OCI-M1 (cell line): ENCODE measurements at places on chromosomes 2 and 18.

DNA sequence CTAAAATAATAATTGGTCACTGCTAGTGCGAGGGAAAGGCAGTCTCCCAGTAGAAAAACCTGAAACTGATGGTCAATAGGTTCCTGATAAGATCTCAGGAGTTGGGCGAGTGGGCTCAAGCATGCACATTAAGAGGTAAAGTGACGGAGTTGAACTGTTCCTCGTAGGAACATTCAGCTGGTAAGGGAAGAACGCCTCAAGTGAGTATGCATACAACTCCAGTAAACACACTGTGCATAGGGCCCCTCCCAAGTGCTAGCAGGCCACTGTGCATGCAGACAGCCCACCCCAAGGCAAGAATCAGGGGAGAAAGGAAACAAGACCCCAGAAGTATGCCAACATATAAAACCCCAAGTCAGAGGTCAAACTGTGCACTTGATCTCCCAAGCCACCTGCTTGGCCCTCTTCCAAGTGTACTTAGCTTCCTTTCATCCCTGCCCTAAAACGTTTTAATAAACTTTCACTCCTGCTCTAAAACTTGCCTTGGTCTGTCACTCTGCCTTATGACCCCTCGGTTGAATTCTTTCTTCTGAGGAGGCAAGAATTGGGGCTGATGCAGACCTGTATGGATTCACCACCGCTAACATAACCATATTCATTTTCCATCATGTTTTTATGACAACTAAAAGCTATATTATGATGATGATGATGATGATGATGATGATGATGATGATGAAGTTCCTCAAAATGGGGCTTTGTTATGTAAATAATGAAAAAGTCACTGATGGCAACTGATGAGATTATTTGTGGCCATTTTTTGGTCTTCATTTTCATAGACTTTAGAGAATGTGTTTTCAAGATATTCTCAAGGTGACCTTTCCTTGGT is 118.0 kb upstream of the RAB27B start:
- DNase-seq: no peak

GRCh38 chr2:211086049-211086448 is 529.6 kb downstream of the CPS1 start:
- no peak for DNase-seq

DNA sequence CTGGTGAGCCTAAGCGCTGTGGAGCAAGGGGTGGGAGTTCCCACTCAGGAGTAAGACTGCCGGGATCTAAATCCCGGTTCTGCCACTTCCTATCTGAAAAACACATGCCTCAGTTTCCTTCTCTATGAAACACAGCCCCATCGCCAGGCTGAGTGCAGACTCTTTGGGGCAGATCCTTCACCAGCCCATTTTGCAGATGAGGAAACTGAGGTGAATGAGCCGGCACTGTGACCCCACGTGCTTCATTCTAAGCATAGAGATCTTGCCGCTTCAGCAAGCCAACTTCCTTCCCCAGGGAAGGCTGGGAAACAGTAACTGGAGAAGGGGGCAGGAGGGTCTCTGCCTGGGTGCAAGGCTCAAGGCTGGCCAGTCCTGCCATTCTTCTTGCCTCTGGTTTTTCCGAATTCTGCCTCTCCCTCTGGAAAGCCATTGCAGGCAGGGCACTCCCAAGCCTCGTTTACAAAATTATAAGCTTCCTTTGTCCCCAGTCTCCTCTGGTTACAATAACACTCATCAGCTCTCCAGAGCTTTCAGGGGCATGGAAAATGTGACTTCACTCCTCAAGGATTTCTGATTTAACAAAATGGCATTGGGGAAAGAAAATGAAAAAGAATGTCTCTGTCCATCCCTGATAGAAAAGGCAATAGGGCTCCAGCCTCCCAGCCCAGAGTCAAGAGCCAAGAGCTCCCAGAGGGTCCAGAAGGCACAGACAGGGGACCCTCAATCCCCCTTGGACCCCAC is 249.2 kb downstream of the TNS1 start:
- DNase-seq: no peak

DNA sequence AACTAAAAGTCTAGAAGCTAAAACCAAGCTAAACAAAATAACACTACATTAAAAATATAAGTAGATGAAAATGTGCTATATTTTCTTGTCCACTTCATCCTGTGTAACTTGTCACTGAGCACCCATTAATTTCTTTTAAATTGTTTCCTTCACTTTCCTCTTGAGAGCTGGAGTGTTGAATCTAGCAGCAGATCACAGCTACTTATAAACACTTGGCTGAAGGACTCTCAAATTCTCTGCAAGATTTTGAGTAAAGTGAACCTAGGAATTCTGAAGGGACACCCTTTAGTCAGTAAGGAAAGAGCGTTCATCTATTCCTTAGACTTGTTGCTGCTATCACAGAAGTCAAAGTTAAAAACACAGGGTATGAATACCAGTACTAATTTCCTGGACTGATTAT is 1163.9 kb downstream of the DPP10 start:
- DNase-seq: no peak

DNA sequence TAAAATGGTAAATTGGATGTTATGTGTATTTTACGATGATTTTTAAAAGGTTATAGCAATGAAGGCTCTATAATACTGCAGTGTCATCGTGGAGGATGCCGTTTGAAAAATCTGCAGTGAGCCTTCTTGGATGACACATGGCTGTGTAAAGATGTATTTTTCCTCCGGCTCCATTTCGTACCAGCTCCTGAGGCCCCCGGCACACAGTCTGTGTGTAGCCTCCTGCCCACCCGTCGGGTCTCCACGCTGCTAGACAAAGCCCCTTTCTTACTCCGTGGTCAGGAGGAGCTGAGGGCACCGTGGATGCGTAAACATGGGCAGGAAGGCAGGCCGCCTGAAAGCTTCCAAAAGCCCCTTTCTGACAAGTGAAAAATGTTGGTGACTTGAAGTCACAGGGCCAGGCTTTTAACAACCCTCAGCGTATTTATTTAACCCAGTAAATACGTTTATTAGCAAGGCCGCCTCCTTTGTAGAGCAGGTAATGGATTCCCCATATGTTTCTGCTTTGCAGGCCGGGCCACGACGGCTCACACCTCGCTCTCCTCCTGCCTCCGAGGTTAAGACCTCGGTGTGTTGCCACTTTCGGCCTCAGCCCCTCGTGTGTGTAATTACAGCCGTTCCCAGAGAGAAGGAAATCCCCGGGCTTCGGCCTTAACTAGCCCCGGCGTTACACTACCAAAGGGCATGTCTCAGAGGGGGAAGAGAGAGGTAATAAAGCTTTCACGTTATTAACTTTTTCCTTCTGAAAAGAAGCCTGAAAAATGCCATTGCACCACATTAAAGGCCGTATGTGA is 72.8 kb downstream of the DDX1 start:
- no peak for DNase-seq

- no peak for DNase-seq
These were observed 96.5 kb downstream of the XIRP2 start for GRCh38 chr2:166984797-166985196.

DNA sequence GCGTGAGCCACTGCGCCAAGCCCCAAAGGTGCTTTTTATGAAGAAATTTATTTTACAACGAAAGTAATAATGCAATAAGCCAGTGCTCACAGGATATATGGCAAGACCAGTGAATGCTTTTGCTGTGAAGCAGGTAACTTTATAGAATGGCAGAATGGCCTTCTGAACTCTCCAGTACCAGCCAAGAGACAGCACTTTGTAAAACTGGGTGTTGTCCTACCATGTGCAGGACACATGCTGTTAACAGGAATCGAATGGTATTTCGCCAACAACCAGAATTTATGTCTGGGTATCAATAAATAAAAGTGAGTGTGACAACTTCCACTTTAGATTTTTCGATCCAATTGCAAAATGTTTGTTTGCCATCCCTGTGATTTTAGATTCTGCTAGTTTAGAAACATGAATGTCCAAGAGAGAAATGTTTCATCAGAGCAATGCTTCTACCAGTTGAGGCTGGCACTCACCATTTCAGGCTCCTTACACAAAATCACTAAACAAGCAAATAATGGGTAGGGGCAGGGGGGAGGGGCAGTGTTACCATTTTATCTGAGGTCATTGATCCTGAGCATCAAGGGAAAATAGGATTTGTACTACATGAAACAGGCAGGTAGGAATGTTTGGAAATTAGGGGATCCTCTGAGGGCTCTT is 95.9 kb downstream of the ATL2 start:
- no peak for DNase-seq

DNA sequence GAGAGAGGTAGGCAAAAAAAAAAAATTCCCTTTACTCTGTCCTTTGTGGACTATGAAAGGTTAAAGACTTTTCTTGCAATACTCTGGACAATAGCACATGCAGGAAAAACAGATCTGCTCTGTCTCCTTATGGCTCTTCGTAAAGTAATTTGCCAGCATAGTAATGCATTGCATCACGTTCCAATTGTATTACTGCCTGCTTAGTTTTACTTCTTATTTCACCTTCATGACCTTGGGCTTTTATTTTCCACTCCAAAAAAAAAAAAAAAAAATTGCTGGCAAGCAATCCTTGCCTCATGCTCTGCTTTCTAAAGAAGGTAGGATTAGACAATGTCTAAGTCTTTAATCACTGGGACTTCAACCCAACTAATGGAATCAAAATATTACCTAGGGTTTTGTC is 1802.7 kb downstream of the SUCLG1 start:
- DNase-seq: no peak

DNA sequence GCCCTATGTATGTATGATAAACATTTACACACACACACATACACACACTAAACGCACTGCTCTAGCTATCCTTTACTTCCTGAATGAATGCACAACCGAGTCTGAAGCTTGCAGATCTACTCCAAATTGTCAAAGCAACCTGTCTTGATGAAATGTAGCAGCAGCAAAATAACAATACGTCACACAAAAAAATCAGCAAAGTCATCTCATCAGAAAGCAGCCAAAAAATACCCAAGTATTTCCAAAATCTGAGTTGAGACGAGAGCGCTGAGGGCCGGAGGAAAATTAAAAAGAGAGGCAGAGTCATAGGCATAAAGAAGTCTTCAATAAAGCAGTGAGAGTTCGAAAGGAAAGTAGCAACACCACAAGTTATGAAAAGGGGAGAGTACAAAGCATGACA is 67.7 kb downstream of the ZNF521 start:
- no peak for DNase-seq

- no peak for DNase-seq
These were observed 272.1 kb upstream of the VWC2L start for GRCh38 chr2:214138779-214139178.

GRCh38 chr2:207692206-207693065 is 19.0 kb upstream of the CCNYL1 start:
- DNase-seq: peak; percentile 76

- DNase-seq: no peak
These were observed 22.1 kb upstream of the OTOS start for GRCh38 chr2:240162531-240162930.

GRCh38 chr2:70523996-70524965 is 29.3 kb downstream of the TGFA start:
- DNase-seq: peak; percentile 4

GRCh38 chr2:20313659-20314058 is 37.0 kb downstream of the PUM2 start:
- no peak for DNase-seq

DNA sequence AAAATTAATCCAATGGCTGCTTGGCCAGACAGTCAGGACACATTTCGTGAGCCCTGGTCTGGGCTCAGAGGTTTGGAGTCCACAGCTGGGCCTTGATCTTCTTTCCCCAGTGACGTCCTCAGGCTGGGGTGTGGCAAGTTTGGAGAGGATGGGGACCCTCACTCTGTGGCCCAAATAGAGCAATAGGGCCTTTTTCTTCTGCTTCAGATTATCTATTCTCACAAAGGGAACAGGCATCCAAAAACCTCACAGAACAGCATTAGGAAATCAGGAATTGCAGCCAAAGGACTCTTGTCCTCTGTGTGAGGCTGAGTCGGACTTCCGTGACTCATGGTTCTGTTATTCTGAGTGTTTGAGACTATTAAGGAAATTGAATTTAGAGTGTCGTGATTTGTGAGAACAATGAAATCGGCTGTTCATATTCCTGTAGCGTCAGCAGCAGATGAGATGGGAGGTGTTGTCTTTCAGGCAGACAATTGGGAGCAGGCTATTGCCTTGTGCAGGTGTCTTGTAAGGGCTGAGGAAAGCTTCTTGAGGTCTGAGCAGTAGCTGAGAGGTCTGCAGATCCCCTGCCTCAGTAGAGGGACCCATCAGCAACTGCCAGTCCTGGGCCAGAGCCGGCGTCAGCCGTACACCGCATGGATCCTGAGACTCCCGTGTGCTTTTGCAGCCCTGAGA is 113.8 kb downstream of the SH3RF3 start:
- no peak for DNase-seq

DNA sequence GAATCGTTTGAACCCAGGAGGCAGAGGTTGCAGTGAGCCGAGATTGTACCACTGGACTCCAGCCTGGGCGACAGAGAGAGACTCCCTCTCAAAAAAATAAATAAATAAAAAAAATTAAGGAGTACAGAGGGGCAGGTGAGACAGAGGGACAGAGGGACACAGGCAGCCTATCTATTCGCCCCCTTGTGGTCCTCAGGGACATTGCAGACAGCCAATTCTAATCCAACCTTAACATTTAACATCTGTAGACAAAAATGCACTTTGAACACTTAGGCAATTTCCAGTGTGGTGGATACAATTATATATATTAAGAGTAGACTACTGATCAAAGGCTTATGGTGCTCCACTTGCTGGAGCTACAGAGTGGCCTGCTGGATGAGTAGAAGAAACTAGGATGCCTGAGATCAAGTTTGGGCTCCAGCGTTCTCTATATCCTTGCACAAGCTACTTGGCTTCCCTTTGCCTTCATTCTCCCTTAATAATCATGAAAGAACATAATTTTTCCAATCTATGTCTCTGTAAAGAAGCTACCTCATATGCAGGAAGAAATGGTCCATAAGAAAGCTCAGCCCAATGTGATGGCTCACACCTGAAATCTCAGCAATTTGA is 8.2 kb upstream of the SMARCAL1 start:
- DNase-seq: peak; percentile 66

DNA sequence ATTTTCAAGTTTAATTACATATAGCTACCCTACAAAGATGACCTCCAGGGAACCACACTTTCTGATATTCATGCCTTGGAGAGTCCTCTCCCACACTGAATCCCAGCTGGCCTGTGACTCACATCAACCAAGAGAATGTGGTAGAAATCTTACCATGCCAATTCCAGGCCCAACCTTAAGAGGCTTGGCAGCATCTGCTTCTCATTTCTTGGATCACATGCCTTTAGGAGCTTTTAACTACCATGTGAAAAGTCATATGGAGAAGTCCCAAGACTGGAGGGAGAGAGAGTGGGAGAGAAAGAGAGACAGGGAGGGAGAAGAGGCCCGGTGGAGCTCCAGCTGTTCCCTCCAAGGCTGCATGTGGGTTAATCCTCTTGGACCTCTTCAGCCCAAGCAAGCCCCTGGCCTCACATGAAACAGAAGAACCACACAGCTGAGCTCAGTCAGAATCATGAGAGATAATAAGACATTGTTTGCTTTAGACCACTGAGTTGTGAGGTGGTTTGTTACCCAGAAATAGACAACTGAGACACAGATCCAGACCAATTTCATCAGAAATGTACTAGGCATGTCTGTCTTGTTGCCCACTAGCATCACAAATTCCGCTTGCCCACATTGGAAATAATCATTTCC is 190.7 kb downstream of the MTCL1 start:
- no peak for DNase-seq
